ENCODE measurements at places on chromosomes 5 and 9.
A peak's percentile ranks its signal among the peaks of the same experiment; 100 is the strongest.

GRCh38 chr9:78248635-78249034 is 12.8 kb downstream of the CEP78 start:
- DNase-seq = no peak

DNA sequence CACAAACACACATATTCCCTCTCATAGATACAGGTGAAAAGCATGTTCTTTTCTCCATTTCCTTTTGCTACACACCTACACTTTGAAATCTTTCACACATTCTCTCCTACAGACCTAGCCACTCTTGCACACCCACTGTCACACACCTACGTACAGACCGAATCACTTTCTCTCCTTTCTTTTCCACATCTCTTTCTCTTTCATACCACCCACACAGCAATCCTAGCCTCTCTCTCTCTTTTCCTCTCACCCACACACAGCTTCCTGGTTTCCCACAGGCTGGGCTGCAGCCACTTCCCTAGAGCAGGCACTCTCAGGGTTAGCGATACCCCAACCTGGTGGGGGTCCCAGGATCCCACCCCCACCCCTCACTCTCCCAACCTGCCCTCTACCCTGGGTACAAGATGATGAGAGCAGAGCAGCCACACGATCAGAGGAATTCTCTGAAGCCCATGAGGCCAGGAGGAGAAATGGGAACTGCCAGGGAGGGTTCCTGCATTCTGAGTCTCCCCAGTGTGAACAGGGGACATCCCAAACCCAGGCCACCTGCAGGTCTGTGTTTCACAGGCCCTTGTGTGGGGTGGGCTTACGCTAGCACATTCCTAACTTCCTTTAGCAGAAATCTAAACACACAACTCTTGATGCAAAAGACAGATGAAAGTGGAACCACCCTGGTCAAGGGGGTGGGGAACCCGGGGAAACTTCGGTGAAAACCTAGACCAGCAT is 17.1 kb upstream of the SYNPO start:
- no peak for DNase-seq

DNA sequence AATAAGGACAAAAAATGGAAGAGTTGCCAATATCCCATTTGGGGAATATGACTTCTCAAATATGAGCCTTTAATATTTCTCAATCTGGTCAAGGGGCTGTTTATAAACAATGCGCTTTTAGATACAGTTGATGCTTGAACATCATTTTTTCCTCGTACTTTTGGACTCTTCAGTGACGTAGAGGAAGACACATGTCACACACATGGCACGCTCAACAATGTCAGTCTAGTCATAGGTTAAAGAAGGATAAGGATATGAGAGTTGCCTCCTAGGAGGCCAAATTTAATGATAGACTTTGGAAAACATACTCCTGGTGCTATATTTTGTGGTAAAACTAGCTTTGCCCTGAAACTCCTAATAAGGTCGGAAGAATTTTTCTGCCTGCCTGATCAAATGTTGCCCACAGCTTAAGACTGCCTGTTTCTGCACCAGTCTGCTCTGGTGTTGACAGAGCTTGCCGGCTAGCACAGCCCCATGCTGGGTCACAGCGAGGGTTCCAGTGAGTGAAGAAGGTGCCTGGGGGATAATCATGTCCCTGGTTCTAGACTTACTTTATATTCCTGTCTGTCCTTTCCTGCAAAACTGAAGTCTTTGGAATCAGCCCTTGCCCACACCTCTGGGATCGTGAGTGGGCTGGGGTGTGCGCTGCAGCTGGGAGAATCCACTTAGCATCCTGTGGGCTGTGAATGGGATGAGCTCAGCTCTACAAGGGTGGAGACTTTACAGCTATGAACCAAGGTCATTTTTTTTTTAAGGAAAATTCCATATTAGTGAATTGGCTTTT is 230.8 kb upstream of the IRX4 start:
- DNase-seq = no peak

GRCh38 chr9:36276781-36277181 is 18.5 kb upstream of the GNE start:
- peak; percentile 21 for DNase-seq

DNA sequence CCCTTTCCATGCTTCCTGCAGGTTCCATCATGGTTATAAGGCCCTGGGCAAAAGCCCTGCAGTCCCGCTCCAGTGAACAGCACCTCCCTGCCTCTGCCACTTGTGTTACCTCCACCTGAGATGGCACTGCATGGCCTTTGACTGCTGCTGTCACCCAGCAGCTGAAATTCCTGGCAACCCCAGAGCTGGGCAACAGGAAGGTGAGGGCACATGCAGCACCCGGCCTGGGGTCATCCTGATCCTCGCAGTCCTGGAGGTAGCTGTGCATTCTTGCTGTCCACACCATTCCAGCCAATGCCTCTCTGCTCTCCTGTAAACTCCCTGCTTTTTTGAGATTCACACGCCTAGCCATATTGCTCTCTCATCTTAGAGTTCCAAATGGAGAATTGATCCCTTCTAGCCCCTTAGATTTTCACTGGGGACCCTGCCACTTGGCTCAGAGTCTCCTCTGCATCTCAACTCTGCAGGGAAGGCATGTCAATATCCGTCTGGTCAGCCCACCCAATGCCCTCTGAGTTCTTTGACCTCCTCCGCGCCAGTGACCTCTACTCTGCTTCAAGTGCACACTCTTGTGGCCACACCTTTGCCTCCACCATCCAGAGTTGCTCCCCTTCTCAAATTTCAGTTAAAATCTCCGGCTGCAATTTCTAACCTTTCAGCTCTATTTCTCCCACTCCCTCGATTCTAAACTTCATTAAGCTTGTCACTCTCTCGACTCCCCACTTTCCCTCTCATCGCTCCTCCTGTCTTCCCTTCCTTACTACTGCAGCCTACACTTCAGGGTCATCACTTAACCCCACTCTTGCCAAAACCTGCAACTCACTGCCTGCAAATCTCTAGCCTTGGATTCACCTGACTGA is 93.4 kb downstream of the ANKH start:
- DNase-seq = no peak

GRCh38 chr5:117347280-117347679 is 772.7 kb upstream of the SEMA6A start:
- DNase-seq = no peak

DNA sequence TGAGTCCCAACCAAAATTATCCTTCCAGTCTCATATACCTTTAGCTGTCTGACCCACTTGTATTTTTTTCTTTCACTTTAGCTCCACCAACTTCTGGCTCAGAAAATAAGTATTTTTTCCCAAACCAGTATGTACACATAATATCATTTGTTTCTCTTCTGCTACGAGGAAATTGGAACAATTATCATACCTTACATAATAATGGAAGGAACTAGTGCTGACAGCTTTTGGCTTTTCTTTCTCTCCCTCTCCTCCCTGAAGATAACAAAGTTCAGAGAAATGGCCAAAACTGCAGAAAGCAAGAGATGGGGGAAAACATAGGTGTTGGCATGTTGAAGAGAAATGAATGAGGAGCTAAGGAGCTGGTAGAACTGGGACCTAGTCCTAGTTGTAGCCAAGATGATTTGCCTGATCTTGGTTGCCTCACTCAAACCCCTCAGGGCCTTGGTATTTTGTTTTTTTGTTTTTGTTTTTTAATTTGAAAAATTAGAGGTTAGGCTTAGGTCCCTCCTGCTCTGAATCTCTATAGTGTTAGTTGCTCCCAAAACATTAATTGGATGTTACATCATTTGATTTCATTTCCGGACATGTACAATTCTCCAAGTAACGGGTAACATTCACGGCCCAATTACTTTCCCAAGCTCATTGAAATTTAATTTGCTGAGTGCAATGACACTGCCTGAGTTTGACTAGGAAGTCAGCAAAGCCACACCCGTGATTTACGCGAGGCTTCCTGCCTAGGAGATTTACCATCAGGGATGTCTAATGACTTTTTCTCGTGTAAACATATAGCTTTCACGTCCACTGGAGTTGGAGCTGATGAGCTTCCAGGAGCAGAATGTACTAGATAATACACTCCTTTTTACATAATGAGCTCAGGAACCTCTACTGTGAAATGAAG is 291.6 kb downstream of the TLE1 start:
- no peak for DNase-seq

- no peak for DNase-seq
Observed at GRCh38 chr5:36337597-36337996, 35.9 kb upstream of the RANBP3L start.

DNA sequence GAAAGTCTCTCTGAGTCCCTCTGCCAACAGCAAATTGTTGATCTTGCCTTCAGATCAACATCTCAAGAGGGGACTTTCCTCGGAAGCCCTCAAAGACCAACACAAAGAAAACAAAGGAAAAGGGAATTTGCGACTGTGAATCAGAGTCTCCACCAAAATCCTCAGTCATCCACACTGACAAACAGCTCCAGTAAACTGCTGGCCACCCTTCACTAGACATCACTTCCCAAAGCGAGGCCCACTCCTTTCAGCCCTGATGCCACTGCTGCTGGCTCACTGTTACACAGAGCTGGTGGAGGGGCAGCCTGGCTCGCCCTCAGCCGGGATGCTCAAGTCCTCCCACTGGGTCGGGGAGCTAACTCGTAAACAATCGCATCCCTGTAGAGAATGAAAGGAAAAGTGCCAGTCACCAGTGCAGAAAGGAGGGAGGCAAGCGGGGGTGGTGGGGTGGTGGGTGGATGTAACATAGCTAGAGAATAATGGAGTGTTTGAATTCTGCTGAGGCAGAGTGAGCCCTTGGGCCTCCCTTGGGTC is 1.3 kb downstream of the FGF1 start:
- peak; percentile 15 for DNase-seq

- DNase-seq = no peak
Observed at GRCh38 chr5:109718632-109719031, 28.9 kb downstream of the MAN2A1 start.

GRCh38 chr5:155729684-155730059 is 597.3 kb upstream of the SGCD start:
- DNase-seq = no peak

GRCh38 chr9:19199012-19199411 is 31.5 kb upstream of the DENND4C start:
- DNase-seq = no peak

- no peak for DNase-seq
Observed at GRCh38 chr5:159163027-159163700, 46.2 kb downstream of the RNF145 start.

DNA sequence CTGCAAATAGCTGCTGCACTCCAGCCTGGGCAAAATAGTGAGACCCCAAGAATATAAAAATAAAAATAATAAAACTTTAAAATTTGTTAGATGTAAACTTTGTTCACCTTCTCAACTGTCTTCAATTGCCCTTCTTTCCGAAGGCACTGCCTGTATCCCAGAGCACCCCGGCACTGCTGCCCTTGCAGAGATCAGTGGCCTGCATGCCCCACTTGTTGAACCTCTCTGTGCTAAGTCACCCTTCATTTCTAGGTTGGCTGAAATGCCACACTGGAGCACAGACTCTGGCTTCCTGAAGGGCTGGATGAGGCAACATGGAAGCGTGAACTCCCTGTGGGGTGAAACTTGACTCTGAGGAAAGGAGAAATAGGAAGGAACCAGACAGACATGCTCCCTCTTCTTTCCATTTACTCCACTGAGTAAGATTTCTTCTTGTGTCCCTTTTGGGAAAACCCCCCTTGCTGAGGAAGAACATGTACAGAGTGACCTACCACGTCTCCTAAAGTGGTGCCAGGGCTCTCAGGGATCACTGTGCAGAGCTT is 8.4 kb upstream of the JMY start:
- no peak for DNase-seq

GRCh38 chr9:93081931-93082330 is 14.1 kb upstream of the CARD19 start:
- no peak for DNase-seq

Data from ELF-1 (cell line).